HFFc6 (cell line): ENCODE measurements at places on chromosomes 5 and 9.

DNA sequence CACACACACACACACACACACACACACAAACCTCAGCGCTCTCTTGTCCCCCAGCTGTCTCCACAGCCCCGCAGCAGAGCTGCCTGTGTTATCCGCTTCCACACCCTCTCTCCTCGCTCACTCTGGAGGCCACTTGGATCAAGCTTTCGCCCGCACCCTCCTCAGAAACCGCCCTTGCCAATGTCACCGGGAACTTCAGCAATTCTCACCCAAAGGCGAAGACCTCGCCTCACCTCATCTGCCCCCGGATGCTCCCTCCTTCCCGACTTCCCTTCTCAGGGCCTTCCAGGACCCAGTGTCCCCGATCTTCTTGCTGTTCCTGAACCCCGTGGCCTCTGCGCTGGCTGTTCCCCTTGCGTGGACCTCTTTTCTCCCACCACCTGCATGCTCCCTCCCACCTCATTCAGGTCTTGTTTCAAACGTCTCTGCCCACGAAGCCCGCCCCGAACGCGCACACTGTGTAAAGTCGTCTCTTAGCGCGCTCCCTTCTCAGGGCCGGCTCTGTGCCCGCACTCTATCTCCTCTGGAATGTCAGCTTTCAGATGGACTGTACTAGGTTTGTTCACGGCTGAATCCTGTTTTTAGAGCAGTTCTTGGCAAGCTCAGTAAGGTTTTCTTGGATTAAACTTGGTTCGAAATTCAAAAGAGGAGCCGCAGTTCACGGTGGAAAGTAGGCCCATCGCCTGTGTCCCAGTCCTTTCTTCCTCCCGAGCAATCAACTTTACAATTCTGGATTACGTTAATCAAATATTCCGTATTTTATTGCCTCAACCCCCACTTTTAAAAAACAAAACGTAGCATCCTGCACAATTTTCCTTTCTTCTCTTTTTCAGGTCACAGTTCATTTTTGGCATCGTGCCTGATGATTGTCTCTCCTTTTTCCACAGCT, 1.0 kb upstream of the TRIM7 start:
- peaks cover 31% of the 10 kb centered on the region for H3K4me1 ChIP-seq
- peaks cover 15% of the 10 kb centered on the region for H3K27me3 ChIP-seq
- no peak for DNase-seq
- H3K4me3 ChIP-seq: peak overlapping the region; percentile 92

GRCh38 chr9:73180403-73180802, 28.7 kb downstream of the ANXA1 start:
- no peak overlapping the region for H3K27ac ChIP-seq
- H3K27me3 ChIP-seq: peaks cover 2% of the 10 kb centered on the region; the same call in 1 of the 2 replicates
- no peak overlapping the region for H3K4me3 ChIP-seq
- DNase-seq: no peak
- H3K36me3 ChIP-seq: no peaks in the 10 kb centered on the region

GRCh38 chr5:159417170-159417569, 86.9 kb upstream of the IL12B start:
- no peaks in the 10 kb centered on the region for H3K36me3 ChIP-seq
- H3K4me3 ChIP-seq: no peak overlapping the region
- no peaks in the 10 kb centered on the region for H3K27me3 ChIP-seq
- no peak for DNase-seq
- no peak overlapping the region for H3K27ac ChIP-seq
- no peaks in the 10 kb centered on the region for H3K4me1 ChIP-seq

- H3K27ac ChIP-seq: peak overlapping the region; percentile 77
- no peak for DNase-seq
- peaks cover 40% of the 10 kb centered on the region for H3K4me1 ChIP-seq
- H3K4me3 ChIP-seq: peak overlapping the region; percentile 24; the same call in 1 of the 2 replicates
These were observed 53.3 kb upstream of the IL17B start for GRCh38 chr5:149432376-149432775.

GRCh38 chr5:171492781-171493180, 73.3 kb downstream of the FGF18 start:
- peaks cover 12% of the 10 kb centered on the region for H3K27me3 ChIP-seq
- no peak for DNase-seq
- peaks cover 20% of the 10 kb centered on the region for H3K4me1 ChIP-seq
- H3K27ac ChIP-seq: no peak overlapping the region
- no peak overlapping the region for H3K4me3 ChIP-seq

DNA sequence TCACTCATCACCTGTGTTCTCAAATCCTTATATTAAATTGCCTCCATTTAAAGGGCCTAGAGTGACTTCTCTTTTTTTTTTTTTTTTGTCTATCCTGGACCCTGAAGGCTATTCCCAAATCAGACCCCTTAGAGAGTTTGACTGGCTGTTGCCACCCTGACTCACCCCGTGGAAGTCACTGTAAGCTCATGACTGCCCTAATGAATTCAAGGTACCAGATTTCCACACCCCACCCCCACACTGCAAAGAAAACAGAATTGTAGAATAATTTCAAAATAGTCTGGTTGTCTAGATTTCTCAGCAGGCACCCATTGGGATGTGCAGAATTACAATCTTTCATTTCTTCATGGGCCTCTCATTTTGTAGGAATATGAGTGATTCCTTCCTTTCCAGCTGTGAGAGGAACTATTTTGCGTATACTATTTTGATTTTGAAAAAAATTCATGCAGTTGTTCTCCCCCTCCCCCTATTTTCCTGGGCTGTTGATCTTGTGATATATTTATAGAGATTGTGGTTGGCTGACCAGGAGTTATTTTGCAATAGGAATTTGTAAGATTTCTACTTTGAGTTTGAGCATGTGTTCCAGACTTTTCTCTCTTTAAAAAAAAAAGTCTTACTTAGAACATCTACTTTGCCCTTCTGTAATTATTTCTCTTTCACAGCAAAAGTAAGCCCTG, 79.1 kb downstream of the ZNF618 start:
- peak overlapping the region; percentile 76 for H3K4me3 ChIP-seq
- peak; percentile 46 for DNase-seq

DNA sequence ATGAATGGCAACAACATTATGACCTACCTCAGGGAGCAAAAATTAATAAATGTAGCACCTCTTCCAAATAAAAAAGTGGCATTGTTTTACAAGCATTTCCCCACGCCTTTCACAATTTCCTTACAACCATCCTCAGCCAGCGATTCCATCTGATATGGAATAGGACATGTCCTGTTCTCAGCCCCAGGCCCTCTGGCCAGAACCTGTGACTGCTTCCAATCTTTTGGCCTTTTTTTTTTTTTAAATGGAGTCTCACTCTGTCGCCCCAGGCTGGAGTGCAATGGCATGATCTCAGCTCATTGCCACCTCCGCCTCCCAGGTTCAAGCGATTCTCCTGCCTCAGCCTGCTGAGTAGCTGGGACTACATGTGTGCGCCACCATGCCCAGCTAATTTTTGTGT, 16.8 kb upstream of the WNK2 start:
- no peaks in the 10 kb centered on the region for H3K4me1 ChIP-seq
- H3K27ac ChIP-seq: no peak overlapping the region
- no peaks in the 10 kb centered on the region for H3K36me3 ChIP-seq
- no peak overlapping the region for H3K4me3 ChIP-seq

GRCh38 chr5:68673106-68673822, 420.6 kb upstream of the SLC30A5 start:
- peaks cover 4% of the 10 kb centered on the region; the same call in 1 of the 2 replicates for H3K27me3 ChIP-seq
- peaks cover 5% of the 10 kb centered on the region; the same call in 1 of the 2 replicates for H3K4me1 ChIP-seq
- H3K36me3 ChIP-seq: no peaks in the 10 kb centered on the region
